Left kidney (tissue), 8 donors: ENCODE measurements at places on chromosomes 12 and 14. TPM values are rescaled to one million over a fixed set of nuclear protein-coding genes. Genes with fewer than 3 reads are reported as not detected.
A peak's percentile ranks its signal among the peaks of the same experiment; 100 is the strongest.

GRCh38 chr12:25829192-25829591 is 129.3 kb upstream of the RASSF8 start:
- DNase-seq: no peak

DNA sequence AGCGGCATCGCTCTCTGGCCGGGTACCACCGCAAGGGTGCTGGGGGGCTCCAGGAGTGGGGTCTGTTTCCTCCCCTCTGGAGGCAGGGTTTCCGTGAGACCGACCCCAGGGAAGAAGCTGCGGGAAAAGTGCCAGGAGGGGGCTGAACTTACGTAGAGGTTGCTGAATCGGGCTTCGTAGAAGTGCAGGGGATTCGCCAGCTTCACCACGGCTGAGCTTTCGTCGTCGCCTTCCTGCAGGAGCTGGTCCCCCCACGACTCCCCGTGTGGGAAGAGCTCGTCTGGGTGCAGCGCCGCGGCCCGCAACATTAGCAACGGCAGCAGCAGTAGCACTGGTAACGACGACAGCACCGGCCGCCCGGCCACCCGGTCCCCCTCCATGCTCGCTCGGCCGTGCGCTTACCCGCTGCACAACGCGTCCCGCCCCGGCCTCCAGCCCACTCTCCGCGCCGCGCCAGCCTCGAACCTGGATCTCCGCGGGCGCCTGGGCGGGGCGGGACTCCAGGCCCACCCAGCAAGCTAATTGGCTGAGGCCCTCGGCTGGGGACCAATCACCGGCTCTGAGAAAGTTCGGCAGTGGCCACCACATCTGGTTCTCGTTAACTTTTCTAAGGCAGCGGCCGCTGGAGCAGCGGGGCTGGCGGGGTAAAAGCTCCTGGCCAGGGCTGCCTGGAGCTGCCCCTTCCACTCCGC is at the start of gene NID2:
TSS of gene NID2 (minus strand) at position 445 of the 692 bp plus-strand sequence. CDS start at position 380, 65 bp downstream.
- DNase-seq: peak; percentile 89

GRCh38 chr12:32533971-32534590 is 134.7 kb downstream of the FGD4 start:
- no peak for DNase-seq

DNA sequence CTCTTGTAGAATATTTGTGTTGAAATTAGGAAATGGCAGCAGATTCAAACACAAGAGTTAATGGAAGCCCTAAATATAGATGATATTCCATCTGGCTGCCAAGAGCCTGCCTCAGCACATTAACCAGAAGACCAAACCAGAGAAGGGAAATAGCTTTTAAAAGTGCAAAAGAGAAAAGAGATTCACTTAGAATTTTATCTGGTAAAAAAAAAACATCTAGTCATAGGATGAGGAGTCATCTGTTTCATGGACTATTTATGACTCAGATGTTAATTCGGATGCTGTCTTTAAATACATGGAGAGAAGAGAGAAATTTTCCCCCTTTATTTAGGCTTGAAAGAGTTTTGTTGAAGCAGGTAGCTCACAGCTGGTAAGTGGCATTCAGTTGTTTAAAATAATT is 201.6 kb upstream of the NUDT4 start:
- DNase-seq: no peak

Gene COX8C
- 0.71 TPM for polyA plus RNA-seq
